ENCODE measurements at places on chromosomes 5 and 9.

DNA sequence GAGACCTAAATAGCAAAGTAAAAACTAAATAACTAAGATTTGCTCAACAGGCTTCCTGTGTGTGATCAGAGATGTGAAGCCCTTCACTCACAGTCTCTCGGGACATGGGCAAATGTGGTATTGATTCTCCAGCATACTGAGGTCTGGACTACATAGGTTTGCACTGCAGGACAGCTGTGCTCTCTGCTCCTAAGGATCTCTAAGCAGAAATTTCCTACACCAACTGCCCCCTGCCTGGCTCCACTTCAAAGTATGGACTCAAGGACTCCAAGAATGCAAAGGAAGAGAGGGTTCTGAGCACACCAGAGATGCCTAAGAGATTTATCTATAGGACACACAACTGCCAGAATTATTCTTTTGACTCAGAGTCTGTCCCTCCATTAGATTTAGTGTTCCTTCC, 487.2 kb downstream of the SEMA5A start:
- DNase-seq, result no peak

DNA sequence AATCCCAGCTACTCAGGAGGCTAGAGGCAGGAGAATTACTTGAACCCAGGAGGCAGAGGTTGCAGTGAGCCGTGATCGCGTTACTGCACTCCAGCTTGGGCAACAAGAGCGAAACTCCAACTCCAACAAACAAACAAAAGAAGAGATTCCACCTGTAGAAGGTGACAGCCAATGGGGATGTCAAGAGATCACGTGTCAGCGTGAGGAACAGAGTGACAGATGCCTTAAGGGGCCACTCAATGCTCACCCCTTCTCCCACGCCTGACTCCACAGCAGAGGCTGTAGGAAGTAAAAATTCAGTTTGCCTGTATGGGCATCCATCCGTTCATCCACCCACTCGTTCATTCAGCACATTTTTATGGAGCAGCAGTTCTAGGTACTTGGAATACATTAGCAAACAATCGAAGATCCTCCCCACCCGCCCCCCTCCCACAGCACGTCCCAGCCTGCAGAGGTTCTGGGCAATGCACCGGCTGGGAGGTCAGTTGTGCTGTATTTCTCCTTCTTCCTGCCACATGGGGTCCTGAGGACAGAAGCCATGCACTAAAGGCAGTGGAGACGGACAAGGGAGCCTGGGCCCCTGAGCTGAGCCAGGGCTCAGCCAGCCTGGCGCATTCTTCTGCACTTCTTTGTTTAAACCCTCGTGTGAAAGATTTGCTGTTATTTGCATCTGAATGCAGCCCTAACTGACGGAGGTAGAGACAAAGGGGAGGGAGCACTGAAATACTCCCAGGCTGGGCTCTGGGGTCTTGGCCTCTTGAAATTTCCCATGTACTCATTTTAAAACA, 11.3 kb upstream of the RNF130 start:
- DNase-seq, result no peak

GRCh38 chr9:9623506-9623905, 989.3 kb downstream of the PTPRD start:
- no peak for DNase-seq

GRCh38 chr5:169583424-169584220, at the start of gene SPDL1:
Gene SPDL1, plus strand, starts transcription at chr5:169583773. Its CDS starts 4,644 bp downstream, at chr5:169588417.
- peak; percentile 97 for DNase-seq

- no peak for DNase-seq
These were observed 23.0 kb downstream of the ARRDC3 start for GRCh38 chr5:91359962-91360609.

DNA sequence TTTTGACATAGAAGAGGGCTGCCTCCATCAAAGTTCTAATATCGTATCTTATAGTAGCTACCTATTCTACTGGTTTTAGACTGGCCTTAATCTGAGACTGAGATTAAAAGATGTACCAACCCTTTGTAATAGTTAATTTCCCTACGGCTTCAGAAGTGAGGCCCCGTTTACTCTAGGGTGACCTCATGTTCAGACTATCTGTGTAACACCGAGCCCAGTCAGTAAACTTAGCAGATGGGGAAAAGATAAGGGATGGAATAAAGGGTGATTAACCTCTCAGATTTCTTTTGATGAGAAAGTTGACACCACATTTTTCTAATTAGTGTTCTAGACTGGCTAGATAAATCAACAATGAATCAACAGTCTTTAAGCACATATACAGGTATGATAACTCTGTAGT, 283.1 kb downstream of the KCTD16 start:
- no peak for DNase-seq

- DNase-seq, result no peak
These were observed 1.8 kb downstream of the HSPB3 start for GRCh38 chr5:54457094-54457862.

- no peak for DNase-seq
These were observed 107.7 kb downstream of the SLC25A46 start for GRCh38 chr5:110846398-110847001.

GRCh38 chr9:101671567-101671966, 66.9 kb downstream of the GRIN3A start:
- DNase-seq, result no peak

- no peak for DNase-seq
These were observed 657 bp downstream of the NUP214 start for GRCh38 chr9:131126059-131126426.

- peak; percentile 70 for DNase-seq
These were observed 7.6 kb downstream of the ARPC5L start for GRCh38 chr9:124869466-124869985.

DNA sequence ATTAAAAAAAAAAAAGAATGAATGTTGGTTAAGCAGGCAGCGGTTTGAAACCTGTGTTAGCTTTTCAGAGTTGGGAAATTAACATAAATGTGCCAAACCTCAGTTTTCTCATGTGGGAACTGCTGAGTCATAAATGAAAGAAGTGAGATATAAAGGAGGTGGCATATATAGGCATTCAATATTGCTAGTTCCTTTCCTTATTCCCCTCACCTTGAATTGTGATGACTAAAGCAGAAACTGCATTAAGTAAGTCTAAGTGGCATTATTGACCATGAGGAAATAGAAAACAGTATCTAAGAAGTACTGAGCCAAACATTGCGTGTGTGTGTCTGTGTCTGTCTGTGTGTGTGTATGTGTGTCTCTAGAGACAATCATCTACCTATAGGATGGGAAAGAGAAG, 691.2 kb downstream of the TLR4 start:
- DNase-seq, result no peak

DNA sequence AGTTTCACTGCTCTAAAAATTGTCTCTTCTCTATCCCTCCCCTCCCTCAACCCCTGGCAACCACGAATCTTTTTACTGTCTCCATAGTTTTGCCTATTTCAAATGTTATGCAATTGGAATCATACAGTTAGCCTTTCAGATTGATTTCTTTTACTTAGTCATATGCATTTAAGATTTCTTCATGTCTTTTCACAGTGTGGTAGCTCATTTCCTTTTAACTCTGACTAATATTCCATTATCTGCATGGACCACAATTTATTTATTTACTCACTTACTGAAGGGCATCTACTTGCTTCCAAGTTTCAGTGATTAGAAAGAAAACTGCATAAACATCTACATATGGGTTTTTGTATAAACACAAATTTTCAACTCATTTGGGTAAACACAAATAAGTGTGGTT, 372.3 kb downstream of the CDH18 start:
- DNase-seq, result no peak

GRCh38 chr5:159908591-159908940, 7.7 kb upstream of the ADRA1B start:
- DNase-seq, result no peak

DNA sequence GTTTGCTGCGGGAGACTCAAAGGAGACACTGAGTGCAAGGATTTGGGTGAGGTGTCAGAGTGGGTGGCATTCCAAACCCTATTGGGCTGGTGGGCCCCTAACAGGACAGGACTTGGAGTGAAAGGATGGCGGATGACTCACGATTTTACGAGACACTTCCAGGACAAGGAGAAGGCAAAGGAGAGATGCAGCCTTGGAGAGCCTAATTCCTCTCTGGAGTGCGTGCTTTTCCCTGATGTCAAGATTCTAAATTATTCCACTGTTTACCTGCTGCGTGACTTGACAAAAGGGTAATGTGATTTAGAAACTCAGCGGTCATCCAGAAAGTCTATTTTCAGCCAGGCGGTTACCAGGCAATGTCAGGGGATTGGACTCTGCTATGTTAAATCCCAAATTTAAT, 41.6 kb upstream of the CD180 start:
- no peak for DNase-seq

- DNase-seq, result no peak
These were observed 154.9 kb upstream of the GDNF start for GRCh38 chr5:37994729-37995128.

- no peak for DNase-seq
These were observed 255.8 kb downstream of the PRELID2 start for GRCh38 chr5:145579301-145579700.

DNA sequence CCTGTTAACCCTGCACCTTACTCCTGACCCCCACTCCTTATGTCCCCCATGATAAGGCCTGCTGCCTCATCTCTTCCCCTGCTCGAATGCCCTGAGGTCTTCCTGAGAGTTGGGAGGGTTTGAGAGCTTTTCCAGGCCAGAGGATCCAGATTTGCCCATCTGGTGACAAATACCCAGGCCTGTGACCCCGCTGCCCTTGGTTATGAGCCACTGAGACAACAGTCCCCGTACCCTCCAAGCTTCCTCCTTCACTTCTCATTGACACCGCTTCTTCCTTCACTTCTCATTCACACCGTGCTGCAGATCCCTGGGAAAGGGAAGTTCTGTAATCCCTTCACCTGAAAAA, 593 bp downstream of the GM2A start:
- no peak for DNase-seq

DNA sequence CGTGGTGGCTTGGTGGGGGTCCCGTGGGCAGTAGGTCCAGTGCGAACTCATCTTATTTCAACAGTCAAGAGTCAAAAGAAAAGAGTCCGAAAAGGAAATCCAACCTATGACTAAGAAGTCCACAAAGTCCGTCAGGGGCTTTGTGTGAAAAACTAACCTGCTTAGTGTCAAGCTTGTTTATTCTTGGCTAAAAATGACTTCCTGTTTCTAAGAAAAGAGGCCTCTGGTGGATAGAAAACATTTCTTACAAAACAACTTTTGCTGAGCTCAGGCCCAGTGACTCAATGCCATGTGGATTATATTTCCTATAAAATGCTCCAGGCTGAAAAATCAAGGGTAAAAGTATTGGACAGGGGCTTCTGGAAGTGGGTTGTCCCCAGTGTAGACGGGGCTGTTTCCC, 105.9 kb downstream of the GADD45G start:
- DNase-seq, result no peak

DNA sequence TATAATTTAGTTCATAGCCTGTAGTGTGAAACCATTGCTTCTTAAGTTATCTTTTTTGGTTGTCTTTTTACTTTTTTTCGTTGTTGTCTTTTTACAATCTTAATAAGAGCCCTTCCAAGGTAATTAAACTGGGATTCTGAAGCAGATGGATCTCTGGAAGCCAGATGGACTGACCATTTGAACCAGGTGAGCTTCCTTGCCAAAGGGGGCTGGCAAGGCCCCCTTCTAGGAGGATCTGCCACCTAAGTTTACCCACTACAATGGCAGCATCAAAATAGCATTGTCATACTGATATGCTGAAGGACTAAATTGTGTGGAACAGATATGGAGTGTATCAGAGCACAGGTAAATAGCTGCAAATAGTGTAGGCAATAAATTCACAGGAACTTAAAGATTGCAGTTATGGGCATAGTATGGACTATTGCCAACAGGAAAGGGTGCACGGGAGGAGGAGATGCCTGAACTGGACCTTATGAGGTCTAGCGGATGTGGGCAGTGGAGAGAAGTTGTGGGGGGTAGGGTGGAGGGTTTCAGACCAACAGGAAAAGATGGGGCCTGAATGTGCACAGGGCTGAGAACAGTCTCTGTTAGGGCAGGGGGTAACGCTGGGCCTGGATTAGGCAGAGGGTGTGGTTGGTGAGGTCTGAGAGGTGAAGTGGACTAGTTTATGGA, 61.5 kb upstream of the CTXN3 start:
- no peak for DNase-seq

GRCh38 chr9:121748727-121749423, 97.4 kb downstream of the DAB2IP start:
- no peak for DNase-seq

DNA sequence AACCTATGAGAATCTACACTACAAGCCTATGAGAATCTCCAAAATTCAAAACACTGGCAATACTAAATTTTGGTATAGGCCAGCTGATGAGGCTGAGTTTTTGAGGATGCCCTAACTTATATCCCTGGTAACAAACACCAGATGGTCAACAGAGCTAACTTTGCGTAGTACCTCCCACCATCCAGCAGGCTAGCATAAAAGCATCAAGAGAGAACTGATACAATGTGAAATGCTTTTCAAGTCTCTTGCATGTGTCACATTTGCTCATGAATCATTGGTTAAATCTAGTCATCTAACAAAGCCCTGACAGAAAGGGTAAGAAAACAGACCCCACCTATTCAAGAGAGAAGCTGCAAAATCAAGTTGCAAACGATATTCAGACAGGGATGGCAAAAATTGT, 1609.7 kb upstream of the CDH9 start:
- no peak for DNase-seq

- DNase-seq, result no peak
These were observed 60.2 kb downstream of the FEM1C start for GRCh38 chr5:115484368-115484767.

GRCh38 chr9:33762343-33762742, 33.0 kb upstream of the PRSS3 start:
- no peak for DNase-seq

DNA sequence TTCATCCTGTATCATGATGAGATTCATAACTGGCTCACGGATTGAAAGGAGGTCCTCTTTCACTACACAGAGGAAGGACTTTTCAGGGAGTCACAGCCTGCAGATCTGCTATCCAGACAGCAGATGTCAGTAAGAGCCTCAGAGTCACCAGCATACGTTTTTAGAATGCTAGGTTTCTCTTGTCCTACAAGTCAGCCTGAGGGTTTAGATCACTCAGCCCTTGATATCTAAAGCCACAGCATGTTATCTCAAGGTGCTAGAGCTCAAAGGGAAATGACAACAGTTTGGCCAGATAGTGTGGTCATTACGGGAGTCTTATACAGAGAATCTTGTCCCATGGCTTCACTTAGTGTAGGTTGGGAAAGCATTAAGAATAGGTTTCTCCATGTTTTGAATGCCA, 30.9 kb upstream of the SLC46A2 start:
- DNase-seq, result no peak

- no peak for DNase-seq
These were observed 8.2 kb upstream of the IRF1 start for GRCh38 chr5:132498686-132499271.

GRCh38 chr5:10387690-10388089, 34.2 kb downstream of the MARCHF6 start:
- DNase-seq, result no peak
